ENCODE measurements at places on chromosomes 12 and 14.

DNA sequence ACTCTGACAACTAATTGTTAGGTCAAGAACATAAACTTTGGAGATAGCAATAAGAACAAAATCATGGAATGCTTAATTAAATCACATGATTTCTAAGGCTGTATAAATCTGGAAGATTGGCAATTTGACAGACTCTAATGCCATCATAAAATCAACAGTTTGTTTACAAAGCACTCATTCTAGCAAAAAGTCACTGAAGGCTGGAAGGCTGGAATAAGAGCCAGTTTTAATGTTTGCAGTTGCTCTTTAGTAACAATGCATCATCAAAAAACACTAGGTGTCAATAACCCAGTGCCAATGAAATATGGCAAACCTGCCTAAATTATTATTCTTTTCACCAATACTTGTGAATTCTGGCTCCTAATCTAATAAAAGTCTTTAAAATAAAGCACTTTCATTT is 65.0 kb downstream of the NUMB start:
- DNase-seq = no peak

DNA sequence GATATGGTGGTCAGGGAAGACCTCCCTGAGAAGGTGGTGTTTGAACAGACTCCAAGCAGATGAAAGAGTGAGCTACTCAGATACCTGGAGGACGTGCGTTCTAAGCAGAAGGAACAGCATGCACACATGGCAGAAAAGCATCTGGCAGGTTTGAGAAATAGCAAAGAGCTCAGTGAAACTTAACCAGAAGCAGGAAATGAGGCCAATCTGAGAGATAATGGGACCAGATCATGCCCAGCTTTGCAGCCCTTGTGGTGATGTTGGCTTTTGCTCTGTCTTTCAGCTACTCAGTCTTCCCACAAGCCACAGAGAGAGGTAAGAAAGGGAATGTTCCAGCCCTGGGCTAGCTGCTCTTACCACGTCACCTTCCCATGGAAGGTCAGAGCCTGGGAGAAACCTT is 176.3 kb upstream of the GSC start:
- no peak for DNase-seq

GRCh38 chr14:58198086-58198485 is 1.9 kb upstream of the ACTR10 start:
- DNase-seq = no peak

DNA sequence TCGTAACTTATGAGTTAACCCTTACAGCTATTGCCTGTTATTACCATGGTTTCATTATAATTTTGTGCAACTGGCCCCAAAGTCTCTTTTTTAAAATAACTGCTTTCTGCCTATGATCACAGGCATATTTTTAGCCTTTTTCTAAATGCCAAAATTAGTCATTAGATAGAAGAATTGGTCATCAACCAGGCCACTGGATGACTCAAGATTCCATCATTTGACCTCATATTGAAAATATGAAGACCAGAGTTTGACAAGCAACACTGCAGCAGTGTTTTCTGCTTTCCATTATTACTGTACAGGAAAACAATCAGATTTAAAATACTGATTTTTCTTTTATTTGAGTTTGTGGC is 54.7 kb upstream of the OTOGL start:
- DNase-seq = no peak

GRCh38 chr12:93601591-93601990 is 29.1 kb downstream of the SOCS2 start:
- no peak for DNase-seq

DNA sequence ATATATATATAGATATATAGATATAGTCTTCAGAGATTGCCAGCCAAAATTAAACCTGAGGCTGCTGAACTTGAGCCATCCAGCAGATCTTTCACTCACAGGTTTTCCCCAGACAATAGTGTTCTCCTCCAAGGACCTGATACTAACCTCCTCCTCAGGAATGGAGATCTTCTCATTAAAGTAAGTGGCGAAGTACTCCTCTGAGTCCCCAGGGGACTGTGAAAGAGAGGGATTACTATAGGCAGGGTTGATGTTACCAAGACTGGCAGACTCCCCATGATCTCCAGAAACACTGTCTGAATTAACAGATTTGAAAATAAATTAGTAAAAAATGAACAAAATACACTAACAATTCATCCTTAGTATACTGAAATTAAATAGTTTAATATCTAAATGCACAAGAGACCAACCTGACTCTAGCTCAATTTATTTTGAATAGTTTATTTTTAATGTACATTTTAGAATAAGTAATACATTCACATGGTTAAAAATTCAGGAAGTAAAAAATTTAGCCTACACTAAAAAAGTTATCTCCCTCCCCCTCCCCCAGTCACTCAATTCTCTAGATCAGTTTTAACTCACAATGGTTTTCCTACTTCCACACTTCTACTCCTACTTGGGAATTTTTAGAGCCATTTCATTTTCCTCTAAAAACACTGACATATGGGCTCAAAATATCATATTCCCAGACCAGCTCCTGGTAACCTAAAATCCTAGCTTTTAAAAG is 17.7 kb downstream of the SLC11A2 start:
- no peak for DNase-seq

DNA sequence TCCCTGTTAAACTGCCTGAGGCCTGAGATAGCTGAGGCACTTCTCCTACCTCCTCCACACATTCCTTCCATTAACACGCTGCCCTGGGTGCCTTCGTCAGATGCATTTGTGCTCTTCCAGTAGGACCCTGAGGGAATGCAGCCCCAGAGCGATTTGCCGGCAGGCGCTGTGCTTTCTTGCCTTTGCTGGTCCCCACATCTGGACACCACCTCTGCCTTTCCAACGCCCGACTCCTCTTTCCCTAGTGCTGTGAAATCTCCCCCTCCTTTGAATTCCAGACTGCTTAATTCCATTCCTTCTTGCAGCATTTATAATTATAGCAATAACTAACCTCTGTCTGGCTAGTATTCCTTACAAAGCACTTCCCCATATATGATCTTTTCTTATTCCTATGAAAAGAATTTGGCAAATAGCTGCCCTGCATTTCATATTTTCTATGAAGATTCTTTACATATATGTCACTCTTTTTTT is 88.4 kb downstream of the C12orf75 start:
- no peak for DNase-seq

- DNase-seq = no peak
Observed at GRCh38 chr12:12212769-12213168, 54.1 kb downstream of the LRP6 start.

DNA sequence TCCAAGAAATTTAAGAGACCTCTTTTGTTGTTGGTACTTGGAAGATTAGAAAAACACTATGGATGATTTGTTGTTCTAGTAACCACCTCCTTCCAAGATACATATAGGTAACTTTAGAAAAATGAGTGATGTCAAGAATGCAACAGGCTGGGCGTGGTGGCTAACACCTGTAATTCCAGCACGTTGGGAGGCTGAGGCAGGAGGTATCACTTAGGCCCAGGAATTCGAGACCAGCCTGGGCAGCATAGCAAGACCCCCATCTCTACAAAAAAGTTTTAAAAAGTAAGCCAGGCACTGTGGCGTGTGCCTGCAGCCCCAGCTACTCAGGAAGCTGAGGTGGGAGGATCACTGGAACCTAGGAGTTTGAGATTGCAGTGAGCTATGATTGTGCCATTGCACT is 97.8 kb downstream of the PCNX1 start:
- DNase-seq = no peak

DNA sequence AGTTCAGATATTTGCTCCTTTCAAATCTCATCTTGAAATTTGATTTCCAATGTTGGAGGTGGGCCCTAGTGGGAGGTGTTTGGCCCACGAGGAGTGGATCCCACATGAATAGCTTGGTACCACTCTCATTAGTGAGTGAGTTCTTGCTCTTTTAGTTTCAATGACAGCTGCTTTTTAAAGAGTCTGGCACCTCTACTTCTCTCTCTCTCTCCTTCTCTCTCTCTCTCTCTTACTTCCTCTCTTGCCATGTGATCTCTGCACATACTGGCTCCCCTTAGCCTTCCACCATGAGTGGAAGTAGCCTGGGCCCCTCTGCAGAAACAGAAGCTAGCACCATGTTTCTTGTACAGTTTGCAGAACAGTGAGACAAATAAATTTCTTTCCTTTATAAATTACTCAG is 25.1 kb downstream of the GPR65 start:
- DNase-seq = no peak

GRCh38 chr12:105659355-105660075 is 329.0 kb downstream of the C12orf75 start:
- DNase-seq = no peak

GRCh38 chr12:95393191-95393790 is 80.7 kb upstream of the METAP2 start:
- no peak for DNase-seq

DNA sequence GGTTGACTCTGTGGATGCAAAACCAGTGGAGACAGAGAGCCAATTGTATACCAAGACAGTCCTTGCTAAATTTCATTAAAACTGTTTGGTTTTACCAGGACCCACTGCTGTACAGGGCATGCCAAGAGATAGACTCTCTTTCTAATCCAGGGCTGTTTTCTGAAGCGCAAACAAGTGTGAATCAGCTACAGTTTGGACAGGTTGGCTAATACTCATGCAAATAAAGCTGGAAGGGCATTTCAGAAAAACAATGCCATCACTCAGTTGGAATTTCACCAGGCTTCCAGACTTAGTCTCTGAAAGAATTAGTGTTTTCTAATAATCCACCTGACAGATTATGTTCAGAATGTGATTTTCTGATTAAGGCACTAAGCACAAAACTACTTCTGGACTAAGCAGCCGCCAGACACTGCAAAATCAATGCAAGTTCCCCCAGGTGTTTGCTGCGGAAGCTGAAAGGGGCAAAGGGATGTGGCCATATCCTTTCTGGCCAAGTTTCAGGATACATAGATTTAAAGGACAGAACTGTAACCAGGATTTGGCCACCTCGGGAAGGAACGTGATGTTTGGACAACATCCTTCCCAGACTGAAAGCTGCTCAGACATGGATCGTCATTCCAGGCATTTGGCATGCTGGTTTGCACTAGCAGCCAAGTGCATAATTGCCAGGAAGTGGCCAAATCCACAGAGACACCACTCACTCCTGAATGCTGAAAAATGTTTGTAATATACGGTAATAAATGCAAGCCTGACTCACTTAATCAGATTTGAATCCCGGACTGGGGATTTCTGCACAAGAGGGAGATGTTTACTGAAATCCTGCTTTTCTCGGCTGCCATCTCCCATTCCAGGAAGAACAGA is 32.0 kb upstream of the CDKN3 start:
- no peak for DNase-seq

DNA sequence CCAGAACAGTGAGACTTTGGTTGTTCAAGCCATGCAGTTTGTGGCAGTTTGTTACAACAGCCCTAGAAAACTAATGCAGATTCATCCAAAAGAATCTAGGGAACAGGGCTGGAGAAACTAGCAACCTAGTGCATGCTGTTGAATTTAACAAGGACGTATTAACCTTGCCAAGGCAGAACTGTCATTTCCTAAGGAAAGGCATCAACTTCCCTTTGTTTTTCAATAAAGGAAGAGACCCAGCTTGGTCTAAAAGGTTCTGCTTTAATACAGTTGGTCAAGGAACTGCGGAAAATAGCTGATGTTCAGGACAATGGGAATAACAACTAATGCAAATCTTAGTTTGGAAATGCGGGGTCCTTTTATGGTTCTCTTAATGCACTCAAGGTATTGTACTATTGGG is 11.5 kb downstream of the AK7 start:
- DNase-seq = no peak

GRCh38 chr12:78236264-78236663 is 405.6 kb downstream of the NAV3 start:
- no peak for DNase-seq

- DNase-seq = no peak
Observed at GRCh38 chr12:128843538-128843937, 9.7 kb upstream of the GLT1D1 start.

GRCh38 chr14:65223636-65224035 is 121.3 kb upstream of the MAX start:
- no peak for DNase-seq

DNA sequence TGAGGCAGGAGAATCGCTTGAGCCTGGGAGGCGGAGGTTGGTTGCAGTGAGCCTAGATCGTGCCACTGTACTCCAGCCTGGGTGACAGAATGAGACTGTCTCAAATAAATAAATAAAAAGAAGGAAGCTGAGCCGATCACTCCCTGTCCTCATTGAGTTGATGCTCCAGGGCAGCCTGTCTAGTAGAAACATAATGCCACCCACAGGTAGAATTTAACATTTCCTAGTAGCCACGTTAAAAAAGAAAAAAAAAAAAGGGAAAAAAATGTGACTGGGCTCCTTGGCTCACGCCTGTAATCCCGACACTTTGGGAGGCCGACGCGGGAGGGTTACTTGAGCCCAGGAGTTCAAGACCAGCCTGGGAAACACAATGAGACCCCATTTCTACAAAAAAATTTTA is 135.7 kb downstream of the SCARB1 start:
- DNase-seq = no peak

GRCh38 chr12:52577316-52577715 is 3.7 kb upstream of the KRT74 start:
- no peak for DNase-seq

DNA sequence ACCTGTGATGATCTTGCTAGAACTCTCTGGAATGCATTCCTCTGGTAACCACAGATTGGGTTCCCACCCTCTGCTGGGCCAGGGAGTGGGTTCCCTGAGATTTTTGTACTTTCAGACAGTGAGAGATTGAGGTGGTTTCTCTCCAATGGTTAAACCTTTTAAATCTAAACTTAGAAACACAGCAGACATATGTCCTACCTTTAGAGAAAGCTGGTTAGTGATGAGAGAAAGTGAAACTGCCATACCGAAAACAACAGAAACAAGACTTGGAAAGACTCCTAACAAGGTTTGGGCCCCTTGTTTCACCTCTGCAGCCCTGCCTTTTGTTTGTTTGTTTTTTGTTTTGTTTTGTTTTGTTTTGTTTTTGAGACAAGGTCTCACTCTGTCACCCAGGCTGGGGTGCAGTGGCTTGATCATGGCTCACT is 9.7 kb upstream of the SGPP1 start:
- no peak for DNase-seq

All from retina (tissue), 1 donor.